ENCODE measurements at places on chromosomes 16 and 17. TPM values are rescaled to one million over a fixed set of nuclear protein-coding genes. Genes with fewer than 3 reads are reported as not detected.

GRCh38 chr16:68445458-68445857 lies 2.9 kb downstream of the SMPD3 start:
- H3K36me3 ChIP-seq = no peaks in the 10 kb centered on the region
- peaks cover 6% of the 10 kb centered on the region for H3K27me3 ChIP-seq
- H3K4me1 ChIP-seq = no peaks in the 10 kb centered on the region
- no peak overlapping the region for H3K4me3 ChIP-seq
- no peak overlapping the region for H3K27ac ChIP-seq

The AOC2 gene
- 0.85 TPM for total RNA-seq

The SMIM36 gene
- total RNA-seq = not detected

- H3K4me1 ChIP-seq = no peaks in the 10 kb centered on the region
- no peaks in the 10 kb centered on the region for H3K36me3 ChIP-seq
- no peak overlapping the region for H3K27ac ChIP-seq
- no peak overlapping the region for H3K4me3 ChIP-seq
Measured at GRCh38 chr16:13298666-13299065, 397.3 kb downstream of the SHISA9 start.

DNA sequence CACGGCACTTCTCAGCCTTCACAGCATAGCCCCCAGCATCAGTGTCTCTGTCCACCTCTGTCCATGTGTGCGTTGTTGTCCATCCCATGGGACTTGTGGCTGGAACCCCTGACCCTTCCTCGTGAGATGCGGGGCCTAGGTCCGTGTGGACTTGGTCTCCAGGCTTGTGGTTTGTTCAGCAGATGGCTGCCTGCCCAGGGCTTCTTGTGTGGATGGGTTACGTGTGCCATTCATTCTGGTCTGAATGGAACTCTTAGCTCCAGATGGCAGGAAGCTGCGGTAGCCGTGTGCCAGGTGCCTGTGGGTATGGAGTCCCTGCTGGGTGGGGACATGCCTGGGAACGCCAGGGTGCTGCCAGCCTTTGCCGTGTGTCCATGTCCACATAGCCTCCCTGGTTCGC lies 31.7 kb upstream of the NUDT16L1 start:
- no peaks in the 10 kb centered on the region for H3K4me1 ChIP-seq
- no peak overlapping the region for H3K4me3 ChIP-seq
- no peak overlapping the region for H3K27ac ChIP-seq
- DNase-seq = no peak

DNA sequence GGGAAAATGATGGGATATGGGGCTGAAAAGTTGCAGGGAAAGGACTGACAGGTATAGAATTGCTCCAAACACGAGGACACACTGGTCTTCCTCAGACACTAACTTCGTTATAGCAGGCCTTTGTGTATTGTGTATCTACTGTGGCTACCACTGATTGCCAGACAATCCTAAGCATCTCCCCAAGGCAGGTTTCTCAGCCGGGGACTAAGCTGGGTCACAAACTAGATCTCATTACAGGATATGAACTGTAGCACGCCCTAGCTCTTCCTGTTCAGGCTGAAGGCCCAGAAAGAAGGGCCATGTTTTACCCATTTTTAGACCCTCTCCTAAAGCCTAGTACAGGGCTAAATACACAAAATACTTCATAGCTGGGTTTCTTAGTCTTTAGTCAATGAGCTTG lies 5.1 kb upstream of the RANGRF start:
- no peak for DNase-seq
- no peaks in the 10 kb centered on the region for H3K36me3 ChIP-seq
- peaks cover 3% of the 10 kb centered on the region for H3K4me1 ChIP-seq

GRCh38 chr16:3717235-3718018 lies at the start of gene TRAP1:
TRAP1 (minus strand) TSS chr16:3717524; CDS start chr16:3717508, 16 bp downstream.
- peak within 1 kb of the TSS; percentile 96 for H3K4me3 ChIP-seq
- no peak for DNase-seq
- no peaks in the 10 kb centered on the region for H3K36me3 ChIP-seq
- peaks cover 4% of the 10 kb centered on the region for H3K4me1 ChIP-seq

GRCh38 chr17:14289162-14289561 lies 11.7 kb upstream of the HS3ST3B1 start:
- H3K4me1 ChIP-seq = no peaks in the 10 kb centered on the region
- H3K36me3 ChIP-seq = no peaks in the 10 kb centered on the region
- H3K27ac ChIP-seq = no peak overlapping the region

The ITGAX gene
- 0.49 TPM for total RNA-seq

- no peaks in the 10 kb centered on the region for H3K27me3 ChIP-seq
- DNase-seq = no peak
- no peaks in the 10 kb centered on the region for H3K4me1 ChIP-seq
- H3K4me3 ChIP-seq = no peak overlapping the region
- H3K27ac ChIP-seq = no peak overlapping the region
Measured at GRCh38 chr17:3271072-3271848, 26.9 kb downstream of the OR3A1 start.

The TK1 gene
- 153 TPM for total RNA-seq

GRCh38 chr16:85500220-85500619 lies 112.9 kb upstream of the GSE1 start:
- no peaks in the 10 kb centered on the region for H3K4me1 ChIP-seq
- H3K27ac ChIP-seq = no peak overlapping the region
- no peak for DNase-seq
- H3K36me3 ChIP-seq = no peaks in the 10 kb centered on the region
- no peak overlapping the region for H3K4me3 ChIP-seq

The KRTAP4-16 gene
- not detected for total RNA-seq

DNA sequence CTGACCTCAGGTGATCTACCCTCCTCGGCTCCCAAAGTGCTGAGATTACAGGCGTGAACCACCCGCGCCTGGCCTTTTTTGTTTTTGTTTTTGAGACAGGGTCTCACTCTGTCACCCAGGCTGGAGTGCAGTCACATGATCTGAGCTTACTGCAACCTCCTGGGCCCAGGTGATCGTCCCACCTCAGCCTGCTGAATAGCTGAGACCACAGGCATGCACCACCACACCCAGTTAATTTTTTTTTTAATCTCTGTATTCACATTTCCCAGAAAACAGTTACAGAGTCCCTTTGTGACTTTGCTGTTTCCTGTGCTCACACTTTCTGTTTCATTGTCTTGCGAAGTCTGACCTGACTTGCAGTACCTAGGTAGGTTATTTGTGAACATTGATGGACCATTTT lies 2.7 kb downstream of the CLUAP1 start:
- no peaks in the 10 kb centered on the region for H3K36me3 ChIP-seq
- H3K4me3 ChIP-seq = no peak overlapping the region
- H3K27ac ChIP-seq = no peak overlapping the region

The IGSF6 gene
- 0.23 TPM for total RNA-seq

- H3K27me3 ChIP-seq = no peaks in the 10 kb centered on the region
- no peaks in the 10 kb centered on the region for H3K4me1 ChIP-seq
Measured at GRCh38 chr16:50834701-50835100, 92.8 kb downstream of the CYLD start.

DNA sequence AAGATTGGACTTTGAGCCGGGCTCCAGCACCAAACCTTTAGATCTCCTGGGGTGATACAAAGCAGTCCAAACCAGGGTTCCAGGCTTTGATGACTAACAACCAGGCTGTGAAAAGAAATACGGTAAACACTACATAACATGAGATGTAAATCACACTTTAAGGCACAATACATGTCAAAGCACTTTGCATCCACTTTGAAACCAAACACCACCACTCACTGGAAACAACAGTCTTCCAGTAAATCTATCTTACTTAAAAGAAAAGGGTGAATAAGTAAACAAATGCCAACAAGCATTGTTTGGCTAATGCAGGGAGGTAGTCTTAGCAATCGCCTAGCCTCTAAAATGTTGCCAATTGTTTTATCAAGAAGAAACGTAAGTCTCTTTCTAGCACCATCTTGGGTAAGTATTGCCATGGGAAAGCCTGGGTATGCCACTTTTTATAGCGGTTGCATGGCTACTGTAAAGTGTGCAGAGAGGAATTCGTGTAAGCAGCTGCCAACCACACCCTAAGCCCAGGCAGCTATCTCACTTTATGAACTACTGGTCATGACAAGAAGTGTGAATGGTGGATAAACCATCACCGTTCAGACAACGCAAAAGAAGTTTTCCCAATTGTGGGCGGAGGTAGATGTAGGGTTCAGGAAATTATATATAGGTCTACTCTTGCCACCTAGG lies 267.4 kb upstream of the PSMD7 start:
- no peak overlapping the region for H3K27ac ChIP-seq
- H3K4me3 ChIP-seq = no peak overlapping the region
- peaks cover 2% of the 10 kb centered on the region for H3K27me3 ChIP-seq
- no peak for DNase-seq
- H3K36me3 ChIP-seq = no peaks in the 10 kb centered on the region

GRCh38 chr17:337453-337852 lies 15.2 kb downstream of the RPH3AL start:
- DNase-seq = no peak
- H3K36me3 ChIP-seq = no peaks in the 10 kb centered on the region
- no peak overlapping the region for H3K4me3 ChIP-seq

GRCh38 chr17:14499976-14500375 lies 199.1 kb downstream of the HS3ST3B1 start:
- no peak overlapping the region for H3K4me3 ChIP-seq
- no peaks in the 10 kb centered on the region for H3K4me1 ChIP-seq
- no peak overlapping the region for H3K27ac ChIP-seq
- no peaks in the 10 kb centered on the region for H3K27me3 ChIP-seq
- no peaks in the 10 kb centered on the region for H3K36me3 ChIP-seq

- peaks cover 23% of the 10 kb centered on the region for H3K4me1 ChIP-seq
- DNase-seq = no peak
- no peaks in the 10 kb centered on the region for H3K27me3 ChIP-seq
- no peaks in the 10 kb centered on the region for H3K36me3 ChIP-seq
- H3K4me3 ChIP-seq = no peak overlapping the region
- H3K27ac ChIP-seq = no peak overlapping the region
Measured at GRCh38 chr17:27578718-27579085, 52.3 kb upstream of the LGALS9 start.

GRCh38 chr16:90061437-90061836 lies 15.7 kb downstream of the PRDM7 start:
- no peaks in the 10 kb centered on the region for H3K27me3 ChIP-seq
- H3K4me3 ChIP-seq = no peak overlapping the region
- no peaks in the 10 kb centered on the region for H3K4me1 ChIP-seq
- H3K27ac ChIP-seq = no peak overlapping the region

DNA sequence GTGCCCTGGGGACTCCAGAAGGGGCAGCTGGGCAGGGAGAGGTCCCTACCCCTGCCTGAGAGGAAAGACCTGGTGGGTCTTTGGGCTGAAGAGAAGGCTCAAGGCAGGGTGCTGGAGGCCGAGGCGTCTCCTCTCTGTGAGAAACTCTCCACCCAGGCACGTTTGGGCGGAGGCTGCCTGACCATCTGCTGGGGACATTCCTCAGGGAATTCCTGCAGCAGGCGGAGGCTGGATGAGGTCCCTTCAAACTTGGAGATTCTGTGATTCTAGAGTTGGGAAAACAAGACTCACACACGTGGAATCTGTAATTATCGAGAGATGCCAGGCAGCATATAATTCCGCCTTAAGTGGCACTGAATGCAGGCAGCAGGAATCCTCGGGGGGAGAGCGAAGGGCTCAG lies 21.1 kb upstream of the PHF12 start:
- no peak overlapping the region for H3K4me3 ChIP-seq
- no peak for DNase-seq
- no peaks in the 10 kb centered on the region for H3K27me3 ChIP-seq
- no peaks in the 10 kb centered on the region for H3K4me1 ChIP-seq

The WNT3 gene
- total RNA-seq = 3.4 TPM

DNA sequence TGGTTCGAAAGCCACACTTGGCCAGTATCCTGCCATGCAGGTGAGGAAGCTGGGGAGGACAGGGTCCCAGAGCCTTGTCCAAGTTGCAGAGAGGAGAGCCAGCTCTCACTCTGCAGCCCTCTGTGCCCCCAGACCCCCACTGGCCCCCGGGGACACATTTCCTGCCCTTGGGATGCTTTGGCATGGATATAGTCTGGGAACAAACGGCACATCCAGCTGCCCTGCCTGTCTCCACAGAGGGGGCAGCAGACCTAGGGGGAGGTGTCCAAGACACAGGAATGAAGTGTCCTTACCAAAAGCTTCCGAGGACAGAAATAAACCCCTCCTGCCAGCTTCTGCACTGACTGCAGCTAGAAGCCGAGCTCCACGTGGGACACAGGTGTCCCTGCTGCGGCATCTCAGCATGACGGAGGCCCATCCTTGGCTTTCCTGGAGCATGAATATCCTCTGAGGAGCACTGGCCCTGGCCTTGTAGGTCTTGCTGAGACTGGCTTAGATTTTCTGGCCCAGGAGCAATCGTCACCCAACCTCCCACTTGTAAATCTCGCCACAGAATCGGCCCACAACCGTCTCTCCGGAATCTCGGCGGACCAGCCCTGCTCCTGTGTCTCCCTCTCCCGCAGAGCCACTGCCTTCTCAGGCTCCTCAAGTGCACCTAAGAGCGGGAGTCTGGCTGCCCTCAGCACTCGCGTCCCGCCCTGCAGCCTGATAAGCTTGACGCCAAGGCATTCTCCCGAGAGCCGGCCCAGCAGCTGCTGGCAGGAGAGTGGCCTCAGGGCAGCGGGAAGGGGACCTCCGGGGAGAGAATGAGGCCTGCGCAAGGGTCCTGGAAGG lies 1.1 kb upstream of the CAPN15 start:
- no peaks in the 10 kb centered on the region for H3K36me3 ChIP-seq
- no peak for DNase-seq
- no peaks in the 10 kb centered on the region for H3K27me3 ChIP-seq
- H3K4me1 ChIP-seq = peaks cover 42% of the 10 kb centered on the region
- H3K4me3 ChIP-seq = peak overlapping the region; percentile 82
- H3K27ac ChIP-seq = peak overlapping the region; percentile 95

The SULT1A4 gene
- 1.2 TPM for total RNA-seq

DNA sequence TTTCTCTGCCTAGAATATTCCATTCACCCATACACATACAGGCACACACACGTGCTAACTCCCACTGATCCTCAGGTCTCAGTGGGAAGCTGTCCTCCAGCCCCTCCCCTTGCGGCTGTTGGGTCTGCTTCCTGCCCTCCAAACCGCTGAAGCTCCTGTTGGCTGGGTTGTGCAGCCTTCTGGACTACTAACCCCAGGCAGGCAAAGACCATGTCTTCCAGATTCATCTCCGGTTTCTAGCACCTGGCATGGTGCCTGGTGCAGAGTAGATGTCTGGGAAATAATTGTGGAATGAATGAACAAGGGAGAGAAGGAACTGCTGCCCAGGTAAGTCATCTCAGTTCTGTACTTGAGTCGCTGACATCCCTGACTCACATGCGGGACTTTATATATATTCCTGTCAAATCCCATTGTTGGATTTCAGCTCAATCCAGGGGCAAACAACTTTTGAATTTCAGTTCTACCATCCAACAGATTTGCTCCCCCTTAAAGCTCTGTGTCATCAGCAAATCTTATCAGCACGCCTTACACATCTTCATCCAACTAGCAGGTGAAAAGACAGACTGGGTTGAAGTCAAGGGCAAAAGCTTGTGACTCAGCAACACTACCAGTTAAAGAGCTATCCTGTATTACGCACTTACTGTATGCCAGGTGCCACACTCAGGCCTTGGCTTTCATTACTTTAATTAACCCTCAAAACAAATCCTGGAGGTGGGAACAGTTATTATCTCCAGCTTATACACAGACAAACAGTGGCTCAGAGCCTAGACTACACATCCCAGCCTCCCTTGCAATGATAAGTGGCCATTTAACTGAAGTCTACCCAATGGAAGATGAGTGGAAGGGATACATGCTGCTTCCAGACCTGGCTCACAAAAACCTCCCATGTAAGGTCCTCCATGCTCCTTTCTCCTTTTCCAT lies 51.1 kb downstream of the SRCIN1 start:
- H3K27me3 ChIP-seq = no peaks in the 10 kb centered on the region
- H3K4me3 ChIP-seq = no peak overlapping the region
- no peak for DNase-seq
- peaks cover under 1% of the 10 kb centered on the region for H3K4me1 ChIP-seq

Measured in Panc1 (cell line).